NB4 (cell line): ENCODE measurements at places on chromosomes 7 and 10.

- peak; percentile 89 for DNase-seq
These were observed 33.5 kb downstream of the DPY19L1 start for GRCh38 chr7:35003679-35004303.

DNA sequence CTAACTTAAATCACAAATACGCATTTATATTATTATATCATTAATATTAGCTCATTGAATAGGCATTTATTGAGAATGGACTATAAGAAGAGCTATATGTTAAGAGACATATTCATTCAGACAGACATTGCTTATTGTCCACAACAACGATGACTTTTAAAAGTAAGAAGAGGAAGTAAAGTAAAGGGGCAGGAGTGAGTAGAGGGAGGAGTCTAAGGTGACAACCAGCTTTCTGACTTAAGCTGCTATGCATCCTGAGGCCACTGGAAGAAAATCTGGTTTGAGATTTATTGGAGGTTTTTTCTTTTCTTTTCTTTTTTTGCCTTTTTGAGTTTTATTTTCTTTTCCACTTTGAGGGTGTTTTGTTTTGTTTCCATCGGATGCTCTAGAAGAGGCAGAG is 723.5 kb downstream of the GRM8 start:
- DNase-seq = peak; percentile 14

GRCh38 chr10:23439452-23439960 is 631 bp downstream of the OTUD1 start:
- peak; percentile 30 for DNase-seq

GRCh38 chr10:32360241-32360640 is 13.3 kb upstream of the EPC1 start:
- no peak for DNase-seq

- peak; percentile 96 for DNase-seq
These were observed 16.8 kb downstream of the LAT2 start for GRCh38 chr7:74226633-74227032.

- no peak for DNase-seq
These were observed 46.8 kb downstream of the IKZF1 start for GRCh38 chr7:50351267-50351666.

GRCh38 chr10:103784723-103785418 is 70.5 kb downstream of the SH3PXD2A start:
- no peak for DNase-seq

GRCh38 chr10:109487691-109488090 is 435.6 kb downstream of the XPNPEP1 start:
- no peak for DNase-seq

DNA sequence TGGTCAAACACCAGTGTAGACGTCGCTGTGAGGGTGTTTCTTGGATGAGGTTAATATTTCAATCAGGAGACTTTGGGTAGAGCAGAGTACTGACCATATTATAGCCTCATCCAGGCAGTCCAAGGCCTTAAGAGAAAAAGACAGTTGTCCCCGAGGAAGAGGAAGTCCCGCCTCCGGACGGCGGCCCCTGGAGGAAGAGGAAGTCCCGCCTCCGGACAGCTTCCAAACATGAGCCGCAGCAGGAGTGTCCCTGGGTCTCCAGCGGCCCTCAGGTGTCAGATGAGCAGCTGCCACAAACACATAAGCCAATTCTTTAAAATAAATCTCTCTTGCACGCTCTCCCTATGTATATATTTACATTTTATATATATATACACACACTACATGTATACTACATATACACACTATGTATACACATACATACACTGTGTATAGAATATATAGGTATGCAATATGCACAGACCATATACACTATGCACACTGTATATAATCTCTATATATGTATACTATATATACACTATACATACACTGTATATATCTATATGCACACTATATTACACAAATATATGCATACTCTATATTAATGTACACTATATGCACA is 37.5 kb downstream of the PWWP2B start:
- peak; percentile 87 for DNase-seq

GRCh38 chr10:63393050-63393449 is 72.7 kb downstream of the JMJD1C start:
- no peak for DNase-seq

- DNase-seq = no peak
These were observed 2.9 kb downstream of the MNX1 start for GRCh38 chr7:157007470-157008066.

DNA sequence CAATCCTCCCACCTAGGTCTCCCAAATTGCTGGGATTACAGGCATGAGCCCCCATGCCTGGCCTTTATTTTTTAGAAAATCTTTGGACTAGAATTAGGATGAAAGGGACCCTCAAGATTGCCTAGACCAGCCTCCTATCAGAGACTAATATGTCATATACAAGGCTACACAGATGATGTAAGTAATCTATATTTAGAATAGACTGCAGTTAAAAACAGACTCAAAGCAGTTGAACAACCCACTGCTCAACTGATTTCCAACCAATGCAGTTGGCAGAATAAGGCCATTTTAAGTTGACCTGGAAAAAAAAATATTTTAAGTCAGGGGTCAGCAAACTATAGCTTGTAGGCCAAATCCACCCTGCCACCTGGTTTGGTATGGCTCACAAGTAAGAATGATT is 27.7 kb downstream of the PSPH start:
- no peak for DNase-seq

DNA sequence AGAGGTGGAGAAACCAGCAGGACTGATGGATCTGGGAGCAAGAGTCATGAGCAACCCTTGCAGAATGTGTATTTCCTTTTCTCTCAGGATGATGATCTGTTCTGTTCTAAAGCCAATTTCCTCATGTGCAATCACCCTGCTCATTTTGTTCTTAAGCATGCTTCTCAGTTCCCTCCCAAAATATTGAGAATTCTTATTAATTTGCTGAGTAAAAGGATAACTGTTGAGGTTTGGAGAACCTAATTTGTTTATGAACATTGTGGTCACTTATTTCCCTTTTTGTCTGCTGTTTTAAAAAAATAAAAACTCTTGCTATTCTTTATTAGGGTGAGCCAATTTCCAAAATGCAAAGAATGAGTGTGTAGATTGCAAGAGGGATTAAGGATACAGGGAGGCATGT is 106.8 kb downstream of the APBB1IP start:
- no peak for DNase-seq

DNA sequence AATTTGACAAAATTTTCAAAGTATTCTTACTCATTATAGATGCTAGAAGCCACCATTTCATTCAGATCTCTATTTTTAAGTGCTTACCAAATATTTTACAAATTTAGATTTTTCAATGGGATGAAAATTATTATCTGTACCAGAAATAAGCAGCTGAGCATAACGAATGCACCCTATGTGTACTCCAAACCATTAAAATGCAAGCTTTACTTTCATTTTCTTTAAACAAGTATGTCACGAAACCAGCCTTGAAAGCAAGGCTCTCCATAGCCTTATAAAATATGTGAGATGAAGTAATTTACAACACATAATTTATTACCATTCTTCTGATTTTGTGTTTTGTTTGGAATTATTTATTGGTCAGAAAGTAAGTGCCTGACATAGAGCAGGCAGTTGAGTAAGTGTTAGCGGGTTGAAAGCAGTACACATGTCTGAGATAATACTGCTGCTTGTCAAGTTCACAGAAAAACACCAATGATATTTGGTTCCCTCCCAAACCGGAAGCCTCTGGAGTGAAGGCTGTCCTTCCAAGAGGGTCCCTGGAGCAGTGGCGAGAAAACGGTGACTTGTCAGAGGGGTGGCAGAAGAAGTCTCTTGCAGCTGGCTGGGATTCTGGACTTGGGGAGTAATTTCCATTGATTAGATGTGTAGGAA is 322.7 kb upstream of the PFKP start:
- no peak for DNase-seq

DNA sequence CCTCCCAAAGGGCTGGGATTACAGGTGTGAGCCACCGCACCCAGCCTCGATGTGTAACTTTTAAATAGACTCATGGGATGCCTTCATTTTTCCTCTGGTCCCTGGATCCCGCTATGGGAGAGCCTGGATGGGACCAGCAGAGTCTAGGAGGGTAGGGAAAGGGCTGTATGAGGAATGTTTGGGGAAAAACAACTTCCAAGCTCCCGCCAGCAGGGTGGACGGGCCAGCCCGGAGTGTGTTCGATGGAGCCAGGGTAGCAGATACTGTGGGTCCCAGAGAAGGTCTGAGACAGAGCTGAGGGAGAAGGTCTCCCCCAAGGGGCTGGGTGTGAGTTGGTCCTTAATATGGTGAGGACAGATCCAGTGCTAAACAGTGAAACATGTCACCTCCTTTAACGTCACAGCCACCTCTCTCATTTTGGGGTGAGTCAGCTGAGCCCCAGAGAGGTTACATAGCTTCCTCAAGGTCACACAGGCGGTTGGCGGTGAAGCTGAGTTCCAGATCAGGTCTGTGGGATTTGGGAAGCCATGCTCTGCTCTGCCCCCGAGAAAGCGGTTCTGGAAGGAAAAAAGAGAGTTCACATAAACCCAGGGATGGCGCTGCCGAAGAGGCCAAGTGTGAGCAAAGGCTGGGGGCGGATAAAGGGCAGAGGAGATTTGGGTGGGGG is 66.4 kb downstream of the MYL10 start:
- no peak for DNase-seq

GRCh38 chr7:133910761-133911160 is 216.4 kb upstream of the LRGUK start:
- no peak for DNase-seq

- no peak for DNase-seq
These were observed 110.5 kb downstream of the HECTD2 start for GRCh38 chr10:91520661-91521060.
